Hematopoietic multipotent progenitor cell treated with erythropoietin and hydrocortisone succinate and interleukin-3 and kit ligand, for 8 days (in vitro differentiated cells): ENCODE measurements at places on chromosomes 1 and 21.

GRCh38 chr1:53543130-53543777, 84.1 kb downstream of the DMRTB1 start:
- DNase-seq, result no peak

DNA sequence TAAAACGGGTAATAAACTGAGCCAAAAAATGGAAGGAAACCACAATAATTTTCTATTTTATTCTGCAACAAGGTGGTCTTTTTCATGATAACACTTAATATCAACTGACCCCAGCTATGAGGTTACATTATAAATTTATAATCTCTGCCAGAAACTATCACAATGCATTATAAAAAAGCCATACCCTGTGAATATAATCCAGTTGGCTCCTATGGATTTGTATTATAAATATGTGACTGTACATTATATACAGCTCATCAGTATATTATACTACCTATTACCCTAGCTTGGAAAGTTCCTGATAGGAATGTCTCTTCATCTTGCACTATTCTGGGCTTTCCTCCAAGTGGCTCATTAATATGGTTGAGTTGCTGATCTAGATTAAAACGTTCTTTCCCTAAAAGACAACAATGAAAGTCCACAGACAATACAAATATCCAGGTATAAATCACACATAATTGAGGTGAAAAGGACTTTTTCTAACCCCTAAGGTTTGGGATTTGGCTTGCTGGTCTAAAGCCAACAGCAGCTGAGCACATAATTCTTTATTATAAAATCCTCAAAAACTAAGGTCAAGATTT, 487.7 kb downstream of the TTLL7 start:
- no peak for DNase-seq

DNA sequence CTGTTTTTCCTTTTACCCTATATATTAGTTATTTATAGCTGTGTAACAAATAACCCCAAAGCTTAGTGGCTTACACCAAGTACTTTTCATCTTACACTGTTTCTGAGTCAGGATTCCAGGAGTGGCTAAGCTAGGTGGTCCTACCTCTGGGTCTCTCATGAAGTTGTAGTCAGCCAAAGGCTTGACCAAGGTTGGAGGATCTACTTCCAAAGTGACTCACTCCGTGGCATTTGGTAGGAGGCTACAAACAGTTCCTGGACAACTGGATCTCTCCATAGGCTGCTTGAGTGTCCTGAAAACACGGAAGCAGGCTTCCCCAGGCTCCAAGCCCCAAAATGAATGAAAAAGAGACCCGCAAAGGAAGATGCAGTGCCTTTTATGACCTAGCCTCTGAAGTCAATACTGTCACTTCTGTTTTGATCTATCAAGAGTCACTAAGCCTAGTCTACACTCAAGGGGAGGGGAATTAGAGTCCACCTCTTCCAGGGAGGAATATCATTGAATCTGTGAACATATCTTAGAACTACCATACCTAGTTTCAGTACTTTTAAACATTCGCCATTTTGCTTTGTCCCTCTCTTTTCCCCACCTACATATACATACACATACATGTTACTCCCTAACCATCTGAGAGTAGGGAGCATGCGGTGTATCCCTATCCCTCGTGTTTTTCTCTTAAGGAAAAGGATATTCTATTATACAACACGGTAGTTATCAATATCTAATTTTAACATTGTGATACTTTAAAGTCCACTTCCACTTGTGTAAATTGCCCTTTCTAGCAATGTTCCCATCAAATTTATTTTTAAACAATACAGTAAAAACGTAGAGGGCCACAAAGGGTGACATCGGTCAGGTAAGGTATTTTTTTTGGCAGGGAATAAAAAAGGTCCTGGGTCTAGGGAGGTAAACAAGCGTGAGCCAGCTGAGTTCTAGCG, 67.2 kb downstream of the SLC35A3 start:
- DNase-seq, result peak; percentile 64

DNA sequence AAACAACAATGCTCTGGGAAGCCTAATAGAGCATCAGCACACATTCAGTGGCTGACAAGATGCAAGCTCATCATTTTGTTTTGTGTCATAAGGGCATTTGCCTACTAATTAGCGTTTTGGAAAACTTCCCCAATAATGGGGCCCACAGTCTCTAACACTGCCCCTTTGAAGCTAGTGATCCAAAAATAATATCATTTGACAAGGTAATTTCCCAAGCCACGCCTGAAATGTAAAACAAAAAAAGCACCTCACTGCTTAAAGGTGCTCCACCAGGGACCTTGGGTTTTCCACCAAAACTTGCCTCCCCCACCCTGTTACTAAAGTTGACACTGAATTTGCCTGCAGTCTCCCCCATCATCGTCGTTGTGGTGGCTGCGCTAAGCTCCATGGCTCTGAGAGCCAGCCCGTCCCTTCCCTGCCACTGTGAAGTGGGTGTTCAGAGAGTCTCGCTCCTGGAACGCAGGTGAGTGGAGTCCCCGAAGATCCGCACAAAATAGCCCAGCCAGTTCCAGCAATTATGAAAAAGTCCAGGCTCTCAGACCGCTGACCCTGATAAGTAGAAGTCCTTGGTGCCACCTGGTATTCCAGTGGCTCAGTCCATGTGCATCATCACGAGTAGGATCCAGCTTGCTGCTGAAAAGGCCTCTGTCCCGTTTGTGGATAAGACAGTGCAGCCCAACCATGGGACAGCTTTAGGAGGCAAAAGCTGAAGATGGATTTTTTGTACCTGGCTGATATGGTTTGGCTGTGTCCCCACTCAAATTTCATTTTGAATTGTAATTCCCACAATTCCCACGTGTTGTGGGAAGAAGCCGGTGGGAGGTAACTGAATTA, 52.2 kb downstream of the RAB3GAP2 start:
- DNase-seq, result no peak

GRCh38 chr1:26531651-26532131, 2.1 kb downstream of the RPS6KA1 start:
- DNase-seq, result no peak

DNA sequence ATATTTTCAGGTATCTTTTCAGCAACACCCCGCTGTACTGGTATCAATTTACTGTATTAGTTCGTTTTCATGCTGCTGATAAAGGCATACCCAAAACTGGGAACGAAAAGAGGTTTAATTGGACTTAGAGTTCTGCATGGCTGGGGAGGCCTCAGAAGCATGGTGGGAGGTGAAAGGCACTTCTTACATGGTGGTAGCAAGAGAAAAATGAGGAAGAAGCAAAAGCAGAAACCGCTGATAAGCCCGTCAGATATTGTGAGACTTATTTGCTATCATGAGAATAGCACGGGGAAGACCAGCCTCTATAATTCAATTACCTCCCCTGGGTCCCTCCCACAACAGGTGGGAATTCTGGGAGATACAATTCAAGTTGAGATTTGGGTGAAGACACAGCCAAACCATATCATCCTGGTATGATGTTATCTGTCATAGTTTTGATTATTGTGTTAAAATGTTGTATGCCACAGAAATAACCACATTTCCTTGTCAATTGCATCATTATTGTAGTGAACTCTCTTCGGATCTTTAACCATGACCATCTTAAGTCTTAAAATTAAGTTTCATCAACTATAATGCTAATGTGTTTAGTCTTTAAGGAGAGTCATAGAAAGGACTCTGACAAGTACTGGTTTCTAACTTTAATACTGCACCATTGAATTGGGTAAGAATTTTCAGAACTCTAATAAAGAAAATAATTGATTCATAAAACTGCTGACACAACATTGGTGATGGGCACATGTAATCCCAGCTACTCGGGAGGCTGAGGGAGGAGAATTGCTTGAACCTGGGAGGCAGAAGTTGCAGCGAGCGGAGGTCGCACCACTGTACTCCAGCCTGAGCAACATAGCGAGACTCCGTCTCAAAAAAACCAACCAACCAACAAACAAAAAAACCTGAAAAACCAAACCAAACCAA, 58.2 kb downstream of the TBX19 start:
- no peak for DNase-seq

- no peak for DNase-seq
Observed at GRCh38 chr21:20728691-20729090, 269.5 kb upstream of the NCAM2 start.

GRCh38 chr1:30929135-30929889, 20.8 kb upstream of the SDC3 start:
- DNase-seq, result peak; percentile 72

DNA sequence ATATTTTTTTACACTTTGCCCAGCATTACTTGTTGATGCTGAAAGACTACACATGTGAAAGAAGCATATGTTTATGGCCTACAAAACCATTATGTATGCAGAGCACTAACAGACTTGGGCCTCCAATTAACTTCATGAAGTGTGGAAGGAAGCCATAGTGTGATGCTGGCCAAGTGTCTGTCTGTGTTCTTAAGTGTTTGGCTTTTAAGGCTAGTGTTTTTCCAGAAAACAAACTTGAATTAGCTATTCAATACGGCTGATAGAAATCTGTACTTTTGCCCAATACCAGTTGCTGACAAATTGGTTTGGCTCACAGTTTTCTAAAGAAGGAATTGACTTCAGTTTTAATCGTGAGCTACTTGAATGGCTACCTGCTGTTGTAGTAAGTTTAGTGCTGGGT, 136.1 kb downstream of the ADGRL2 start:
- DNase-seq, result no peak

- no peak for DNase-seq
Observed at GRCh38 chr1:119984771-119985170, 84.7 kb downstream of the NOTCH2 start.

GRCh38 chr1:10213186-10213705, 2.9 kb downstream of the KIF1B start:
- DNase-seq, result no peak

DNA sequence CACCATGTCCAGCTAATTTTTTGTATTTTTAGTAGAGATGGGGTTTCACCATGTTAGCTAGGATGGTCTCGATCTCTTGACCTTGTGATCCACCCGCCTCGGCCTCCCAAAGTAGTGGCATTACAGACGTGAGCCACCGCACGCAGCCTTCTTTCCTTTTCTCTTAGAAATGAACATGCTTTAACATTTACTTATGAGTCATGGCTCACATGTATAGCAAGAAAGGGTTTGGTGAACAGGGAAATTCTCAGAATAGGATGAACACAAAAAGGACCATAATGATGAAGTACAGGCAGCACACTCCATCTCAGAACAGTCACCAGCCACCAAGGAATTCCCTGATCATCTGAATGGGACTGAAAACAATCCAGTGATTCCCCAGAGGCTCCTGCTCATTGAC, 9.4 kb upstream of the VAMP4 start:
- DNase-seq, result no peak

DNA sequence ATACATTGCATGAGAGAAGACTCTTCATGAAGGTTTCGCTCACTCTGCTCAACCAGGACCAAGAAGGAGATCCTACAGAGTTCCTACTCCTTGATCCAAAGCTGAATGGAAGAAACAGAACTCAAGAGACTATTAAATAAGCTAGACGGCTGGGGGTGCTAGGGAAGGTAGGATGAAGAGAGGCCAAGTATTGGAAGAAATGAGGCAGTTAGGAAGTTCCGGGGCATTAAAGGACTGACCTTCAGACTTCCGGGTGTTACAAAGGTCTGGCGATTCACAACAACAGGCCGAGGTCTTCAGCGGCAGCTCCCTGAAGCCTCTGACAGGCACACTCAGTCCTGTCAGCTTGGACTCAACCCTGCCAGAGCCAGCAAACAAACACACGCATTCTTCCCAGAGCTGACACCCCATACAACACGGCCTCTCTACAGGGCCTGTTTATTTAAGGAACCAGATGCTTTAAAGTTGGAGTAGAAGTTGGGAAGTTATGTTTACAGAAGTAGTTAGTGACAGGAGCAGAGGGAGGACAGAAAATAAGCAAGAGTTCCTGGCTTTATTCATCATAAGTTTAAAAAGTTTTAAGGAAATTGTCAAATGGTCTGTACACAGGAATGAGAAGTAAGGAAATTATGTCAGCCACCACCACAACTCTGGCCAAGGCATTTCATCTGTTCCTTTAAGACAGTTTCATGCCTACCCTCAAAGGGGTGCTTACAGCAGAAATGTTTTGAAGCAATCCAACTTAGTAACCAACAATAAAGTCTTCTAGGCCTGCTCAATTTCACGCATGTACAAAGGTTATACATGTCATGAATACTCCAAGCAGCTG, 4.7 kb downstream of the SORT1 start:
- no peak for DNase-seq

DNA sequence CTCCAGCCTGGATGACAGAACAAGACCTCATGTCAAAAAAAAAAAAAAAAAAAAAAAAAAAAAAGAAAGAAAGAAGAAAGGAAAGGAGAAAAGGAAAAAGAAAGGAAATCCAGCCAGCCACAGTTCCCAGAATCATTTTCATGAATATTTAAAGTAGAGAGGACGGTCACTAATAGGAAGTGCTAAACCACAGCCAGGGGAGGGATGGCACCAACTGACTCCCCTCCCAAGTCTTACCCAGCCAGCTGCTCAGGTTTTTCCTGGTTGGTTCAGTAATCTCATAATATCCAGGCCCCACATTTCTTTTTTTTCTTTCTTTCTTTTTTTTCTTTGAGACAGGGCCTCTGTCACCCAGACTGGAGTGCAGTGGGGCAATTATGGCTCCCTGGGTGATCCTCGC, 63.9 kb upstream of the AK4 start:
- DNase-seq, result no peak

- no peak for DNase-seq
Observed at GRCh38 chr1:225635649-225636048, 17.3 kb downstream of the ENAH start.

DNA sequence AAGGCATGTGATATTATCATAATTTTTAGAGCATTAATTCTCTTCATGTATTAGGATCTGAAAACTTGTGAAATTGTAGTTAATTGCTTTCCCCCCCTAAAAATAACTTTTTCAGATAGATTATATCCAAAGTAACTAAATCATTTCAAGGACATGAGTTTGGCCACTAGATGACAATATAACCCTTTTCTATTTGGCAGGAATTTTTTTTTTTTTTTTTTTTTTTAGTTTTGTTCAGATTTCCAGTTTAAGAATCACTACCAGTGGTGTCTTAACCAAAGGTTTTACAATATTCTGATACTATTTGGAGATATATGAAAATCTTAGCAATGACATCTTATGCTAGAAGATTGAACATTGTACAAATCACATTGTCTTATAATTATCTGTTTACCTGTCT, 370.8 kb downstream of the AMY1C start:
- DNase-seq, result no peak

GRCh38 chr1:39214714-39214997, 10.2 kb downstream of the MACF1 start:
- no peak for DNase-seq

DNA sequence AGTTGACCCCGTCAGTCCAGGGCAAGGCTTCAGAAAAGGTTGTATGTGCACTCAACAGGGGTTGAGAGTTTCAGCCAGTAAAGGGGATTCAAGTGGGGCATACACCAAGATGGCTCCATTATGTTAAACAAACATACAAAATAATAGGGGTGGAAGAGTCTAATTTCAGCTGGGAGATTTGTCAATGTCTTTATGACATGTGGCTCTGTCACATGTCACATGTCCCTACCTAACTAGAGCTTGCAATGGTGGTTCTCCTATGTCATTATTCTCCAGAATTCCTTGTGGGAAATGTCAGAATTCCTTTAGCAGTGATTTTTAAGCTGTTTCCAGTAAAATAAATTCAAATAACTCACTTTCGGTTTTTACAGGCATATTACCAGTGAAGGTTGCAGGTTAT, 392.0 kb upstream of the ADGRL4 start:
- no peak for DNase-seq

- DNase-seq, result no peak
Observed at GRCh38 chr1:16191916-16192546, 20.4 kb downstream of the ARHGEF19 start.

GRCh38 chr1:175050992-175051391, 16.6 kb upstream of the TNN start:
- DNase-seq, result no peak

GRCh38 chr1:68795956-68796355, 299.1 kb upstream of the DEPDC1 start:
- DNase-seq, result no peak
